ENCODE measurements at places on chromosomes 5 and 9.

- no peak for DNase-seq
Measured at GRCh38 chr9:70121818-70122436, 78.3 kb downstream of the MAMDC2 start.

GRCh38 chr9:105355781-105356180 is 92.1 kb upstream of the FSD1L start:
- no peak for DNase-seq

DNA sequence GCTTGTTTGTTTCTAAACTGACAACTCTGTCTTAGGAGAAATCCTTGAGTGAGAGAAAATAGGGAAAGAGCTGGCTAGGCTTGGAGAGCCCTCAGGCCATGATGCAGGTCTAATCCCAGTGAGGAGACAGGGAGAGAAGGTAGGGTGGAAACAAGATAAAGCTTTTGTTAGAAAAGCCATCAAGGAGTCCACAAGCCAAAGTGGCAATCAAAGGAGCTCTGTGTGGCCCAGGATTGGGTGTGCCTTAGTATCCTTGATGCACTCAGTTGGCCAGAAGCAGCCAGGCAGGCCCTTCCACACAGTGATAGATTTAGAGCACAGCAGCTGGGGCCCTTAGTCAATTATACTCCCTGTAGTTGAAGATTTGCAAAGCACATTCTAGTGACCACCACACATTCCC is 73.9 kb downstream of the ALDH7A1 start:
- DNase-seq = no peak

DNA sequence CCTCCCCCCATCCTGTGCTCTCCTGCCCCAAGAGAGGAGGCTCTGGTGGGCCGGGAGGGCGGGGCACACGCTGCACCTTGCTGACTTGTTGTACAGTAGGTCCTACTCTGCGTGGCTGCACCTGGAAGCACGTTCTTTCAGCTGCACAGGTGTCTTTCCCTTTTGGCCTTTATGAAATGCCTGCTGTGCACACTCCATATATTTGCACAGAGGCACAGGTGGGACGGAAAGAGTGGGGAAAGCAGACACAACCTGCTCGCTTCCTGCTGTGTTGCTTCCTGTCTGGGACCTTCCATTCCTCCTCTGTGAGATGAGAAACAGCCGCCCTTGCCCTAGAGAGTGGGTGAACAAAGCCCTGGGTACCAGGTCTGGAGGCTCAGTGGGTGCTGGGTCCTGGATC is 4.8 kb downstream of the USP20 start:
- DNase-seq = peak; percentile 88

- DNase-seq = no peak
Measured at GRCh38 chr5:176133289-176133870, 104.8 kb upstream of the SIMC1 start.

GRCh38 chr9:124330011-124330697 is 72.4 kb downstream of the NEK6 start:
- no peak for DNase-seq

- no peak for DNase-seq
Measured at GRCh38 chr9:105475302-105475701, 27.5 kb downstream of the FSD1L start.

GRCh38 chr5:107389775-107390148 is 281.0 kb downstream of the EFNA5 start:
- no peak for DNase-seq

GRCh38 chr9:34362614-34363214 is 14.0 kb downstream of the MYORG start:
- no peak for DNase-seq

GRCh38 chr9:131436865-131437271 is 43.0 kb downstream of the PRRC2B start:
- no peak for DNase-seq

GRCh38 chr5:108634010-108634616 is 113.6 kb upstream of the FER start:
- DNase-seq = no peak

- no peak for DNase-seq
Measured at GRCh38 chr9:69905286-69905685, 84.7 kb downstream of the CFAP95 start.

GRCh38 chr9:114287763-114288192 is 35.1 kb upstream of the ORM1 start:
- DNase-seq = no peak

DNA sequence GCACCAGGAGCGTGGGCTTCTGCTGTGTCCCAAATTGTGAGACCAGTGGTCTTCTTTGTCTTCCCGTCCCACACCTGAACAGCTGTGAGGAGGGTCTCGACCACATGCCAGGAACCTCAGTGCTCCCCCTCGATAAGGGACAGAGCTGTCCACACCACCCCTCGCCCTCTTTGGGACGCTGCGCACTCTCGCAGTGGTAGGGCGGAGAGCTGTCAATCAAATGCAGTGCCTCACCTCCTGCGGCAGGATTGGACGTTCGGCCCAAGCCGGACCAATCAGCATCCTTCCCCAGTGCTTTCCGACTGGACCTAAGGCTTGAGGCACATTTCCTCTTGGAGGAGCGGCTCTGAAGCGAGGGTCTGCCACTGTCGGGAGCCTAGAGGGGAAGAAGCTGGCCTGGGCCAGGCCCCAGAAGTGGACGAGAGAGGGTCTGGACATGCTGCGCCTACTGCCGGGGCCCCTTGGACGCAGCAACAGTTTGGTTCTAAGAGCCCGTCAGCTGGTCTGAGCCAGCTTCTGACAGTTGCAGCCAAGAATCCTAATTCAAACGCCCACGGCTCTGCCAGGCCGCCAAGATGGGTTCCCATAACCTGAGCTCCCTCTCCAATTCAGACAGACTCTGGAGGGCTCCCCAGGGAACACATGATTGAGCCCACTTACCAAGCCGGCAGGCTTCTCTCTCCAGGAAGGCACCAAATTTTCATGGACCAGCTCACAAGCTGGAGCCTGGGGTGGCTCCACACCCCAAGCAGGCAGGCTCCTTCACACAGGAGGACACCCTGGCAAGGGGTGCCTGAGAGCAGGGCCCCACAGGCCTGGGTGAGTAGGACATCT is 28.1 kb upstream of the ADAMTS2 start:
- no peak for DNase-seq

DNA sequence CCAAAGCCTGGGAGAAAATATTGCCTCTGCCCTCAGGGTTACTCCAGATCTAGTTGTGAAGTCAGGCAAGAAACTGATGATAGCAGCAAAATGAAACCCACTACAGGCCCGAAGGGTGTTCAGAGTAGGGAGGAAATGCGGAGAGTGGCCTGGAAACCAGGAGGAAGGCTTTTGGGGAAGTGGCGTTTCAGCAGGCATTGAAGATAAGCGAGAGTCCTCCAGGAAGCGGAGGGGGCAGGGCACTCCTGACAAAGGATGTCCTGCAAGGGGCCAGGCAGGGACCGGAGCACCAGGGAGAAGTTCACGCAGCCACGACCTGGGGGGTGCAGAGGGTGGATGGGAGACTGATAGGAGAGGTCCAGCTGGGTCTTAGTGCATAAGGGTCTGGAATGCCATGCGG is 7.8 kb upstream of the FOXI1 start:
- DNase-seq = no peak

DNA sequence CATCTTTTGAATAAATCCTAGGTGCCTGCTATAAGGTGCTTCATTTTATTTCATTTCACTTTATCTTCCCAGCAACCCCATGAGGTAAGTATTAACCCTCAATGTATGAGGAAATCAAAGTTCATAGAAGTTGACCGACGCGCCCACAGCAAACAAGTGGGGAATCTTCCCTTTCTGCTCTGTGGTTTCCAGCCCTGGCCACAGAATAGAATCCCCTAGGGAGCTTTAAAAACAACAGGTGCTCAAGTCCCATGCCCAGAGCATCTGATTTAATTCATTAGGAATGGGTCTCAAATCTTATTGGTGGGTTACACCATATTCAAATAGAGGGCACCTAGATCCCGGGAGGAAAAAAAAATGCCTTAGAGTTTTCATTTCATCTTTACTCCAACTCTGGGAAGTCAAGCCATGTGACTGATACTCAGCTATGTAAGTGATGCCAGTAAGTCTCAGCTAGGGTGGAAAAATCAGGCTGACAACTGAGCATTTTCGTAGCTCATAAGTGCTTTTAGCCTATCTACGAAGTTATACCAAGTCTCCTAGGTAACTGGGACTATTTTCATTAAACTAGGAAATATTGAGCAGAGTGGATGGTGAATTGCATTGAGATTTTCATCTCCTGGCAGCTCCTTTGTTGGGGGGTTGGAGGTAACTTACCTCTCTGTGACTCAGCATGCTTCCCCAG is 353.4 kb upstream of the SLC30A5 start:
- no peak for DNase-seq

DNA sequence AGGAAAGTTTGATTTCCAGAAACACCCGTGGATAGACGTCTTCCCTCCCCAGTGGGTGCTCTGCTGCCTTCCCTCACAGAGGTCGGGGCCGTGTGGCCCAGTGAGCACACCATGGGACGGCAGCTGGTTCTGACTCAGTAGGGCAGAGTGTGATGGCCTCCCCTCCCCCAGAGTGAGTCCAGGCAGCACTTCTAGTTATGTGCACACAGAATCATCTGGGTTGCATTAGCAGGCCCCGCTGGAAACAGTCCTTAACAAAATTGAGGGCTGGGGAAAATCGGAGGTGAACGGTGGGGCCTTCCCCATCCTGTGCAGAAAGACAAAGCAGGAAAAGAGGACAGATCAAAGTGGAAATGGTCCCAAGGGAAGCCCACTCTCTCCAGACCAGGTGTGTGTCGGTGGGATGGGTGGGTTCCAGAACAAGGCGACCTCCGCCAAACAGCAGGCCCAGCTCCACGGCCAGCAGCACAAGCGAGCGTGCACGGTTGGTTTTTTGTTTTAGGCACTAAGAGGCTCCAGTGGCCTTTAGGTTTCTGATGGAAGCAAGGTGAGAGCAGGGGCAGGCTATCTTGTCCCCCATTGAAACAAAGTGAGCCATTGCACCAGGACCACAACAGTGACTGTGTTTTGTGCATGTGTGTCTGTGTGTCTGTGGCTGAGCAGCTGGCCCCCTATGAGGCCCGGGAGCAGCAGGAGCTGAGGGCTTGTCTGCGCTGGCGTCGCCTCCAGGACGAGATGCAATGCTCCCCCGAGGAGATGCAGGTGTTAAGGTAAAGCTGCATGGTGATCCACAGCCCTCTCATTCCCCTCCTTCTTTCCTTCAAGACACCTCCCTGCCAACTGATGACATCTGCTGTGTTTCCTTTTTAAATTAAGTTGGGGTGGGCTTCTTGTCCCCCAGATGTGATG is 201.5 kb downstream of the AOPEP start:
- no peak for DNase-seq

DNA sequence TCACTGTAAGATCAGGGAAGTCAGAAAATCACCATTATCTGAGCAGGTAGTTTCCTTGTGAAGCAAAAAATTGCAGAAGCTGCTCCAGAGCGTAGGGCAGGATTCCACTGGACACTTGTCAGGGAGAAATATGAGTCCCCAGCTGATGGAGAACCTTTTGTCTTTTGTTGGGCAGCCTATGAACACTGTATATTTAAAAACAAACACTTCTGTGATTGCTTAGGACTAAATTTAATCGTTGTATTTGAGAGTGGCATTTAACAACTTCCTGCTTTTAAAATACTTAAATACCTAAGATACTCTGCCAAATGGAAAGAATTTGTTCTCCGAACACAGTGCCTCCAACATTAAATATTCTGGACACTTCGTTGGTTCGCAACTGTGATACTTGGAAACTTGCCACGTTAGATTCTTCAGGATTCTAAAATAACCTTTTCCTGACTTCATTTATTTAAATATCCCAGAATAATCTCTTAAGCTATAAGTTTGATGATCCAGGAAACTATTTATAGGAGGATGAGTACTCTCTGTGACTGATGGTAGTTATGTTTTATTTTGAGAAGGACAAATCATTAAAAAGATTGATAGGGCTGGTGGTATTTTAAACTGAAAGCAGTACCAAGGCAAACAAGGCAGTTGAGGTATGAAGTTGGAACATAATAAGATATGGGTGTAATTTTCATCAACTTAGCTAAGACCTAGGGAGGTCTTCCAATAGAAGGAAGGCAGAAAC is 2.7 kb upstream of the HSPA4 start:
- no peak for DNase-seq

GRCh38 chr9:86485359-86485758 is 131.1 kb upstream of the TUT7 start:
- DNase-seq = no peak

- DNase-seq = no peak
Measured at GRCh38 chr9:106228861-106229260, 534.5 kb downstream of the TMEM38B start.

DNA sequence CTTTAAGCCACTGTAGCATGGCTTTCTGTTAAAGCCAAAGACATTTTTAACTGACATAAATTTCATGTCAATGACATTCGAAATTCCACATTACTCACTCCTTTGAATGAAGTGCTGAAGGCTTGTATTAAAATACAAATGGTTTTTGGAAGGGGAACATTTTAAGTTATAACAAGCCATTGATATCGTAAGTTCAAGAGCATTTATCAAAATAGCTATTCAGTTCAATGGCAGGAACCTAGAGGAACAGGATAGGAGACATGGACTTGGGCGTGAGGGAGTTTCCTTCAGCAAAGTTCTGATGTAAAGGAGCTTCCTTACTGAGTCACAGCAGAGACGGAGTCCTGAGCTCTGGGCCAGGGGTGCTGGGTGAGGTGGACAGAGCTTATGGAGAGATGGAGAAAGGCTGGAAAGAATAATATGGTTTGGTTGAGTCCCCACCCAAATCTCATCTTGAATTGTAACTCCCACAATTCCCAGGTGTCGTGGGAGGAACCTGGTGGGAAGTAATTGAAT is 631.8 kb downstream of the BNC2 start:
- DNase-seq = no peak

- DNase-seq = no peak
Measured at GRCh38 chr9:115275753-115276152, 157.8 kb upstream of the TNC start.

GRCh38 chr5:169258372-169259000 is 42.5 kb downstream of the SLIT3 start:
- no peak for DNase-seq

GRCh38 chr9:37408933-37409710 is 13.4 kb upstream of the GRHPR start:
- DNase-seq = no peak

DNA sequence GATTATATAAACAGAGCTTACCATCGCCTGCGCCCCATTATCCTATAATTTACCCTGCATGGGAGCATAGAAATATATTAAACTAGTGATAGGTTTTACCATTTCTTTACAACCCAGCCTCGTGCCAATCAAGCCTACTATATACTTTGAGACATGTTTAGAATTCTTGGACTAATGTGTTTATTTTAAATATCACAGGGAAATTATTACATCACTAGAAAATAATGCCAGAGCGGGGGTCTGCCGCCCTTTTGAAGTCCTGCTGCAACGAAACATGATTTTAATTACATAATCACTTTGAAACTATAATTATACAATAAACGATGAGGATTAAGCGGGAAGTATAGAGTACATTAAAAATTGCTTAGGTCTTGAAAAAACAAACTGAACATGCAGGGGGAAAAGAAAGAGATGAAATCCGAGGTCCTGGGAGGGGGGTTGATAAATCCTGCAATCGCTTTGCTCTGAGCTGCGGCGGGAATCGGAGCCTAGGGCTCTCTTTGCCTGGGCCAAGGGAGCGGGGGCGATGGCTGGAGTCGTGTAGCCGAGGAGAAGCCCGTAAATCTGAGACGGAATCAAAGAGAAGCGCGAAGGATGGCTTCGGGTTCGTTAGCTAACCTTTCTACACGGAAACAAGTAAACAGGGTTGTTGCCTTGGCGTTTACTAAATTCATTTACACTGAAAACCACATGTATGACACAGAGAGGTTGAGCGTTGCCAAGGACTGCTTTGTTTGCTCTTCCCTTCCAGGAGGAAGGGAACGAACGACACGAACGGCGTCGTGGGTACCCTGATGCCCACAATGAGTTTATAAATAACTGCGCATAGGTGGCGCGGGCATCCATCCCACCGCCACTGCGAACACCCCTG is 127.6 kb downstream of the TMEM174 start:
- no peak for DNase-seq

Measured in COR-L47 (cell line).